ENCODE measurements at places on chromosomes 5 and 9.

DNA sequence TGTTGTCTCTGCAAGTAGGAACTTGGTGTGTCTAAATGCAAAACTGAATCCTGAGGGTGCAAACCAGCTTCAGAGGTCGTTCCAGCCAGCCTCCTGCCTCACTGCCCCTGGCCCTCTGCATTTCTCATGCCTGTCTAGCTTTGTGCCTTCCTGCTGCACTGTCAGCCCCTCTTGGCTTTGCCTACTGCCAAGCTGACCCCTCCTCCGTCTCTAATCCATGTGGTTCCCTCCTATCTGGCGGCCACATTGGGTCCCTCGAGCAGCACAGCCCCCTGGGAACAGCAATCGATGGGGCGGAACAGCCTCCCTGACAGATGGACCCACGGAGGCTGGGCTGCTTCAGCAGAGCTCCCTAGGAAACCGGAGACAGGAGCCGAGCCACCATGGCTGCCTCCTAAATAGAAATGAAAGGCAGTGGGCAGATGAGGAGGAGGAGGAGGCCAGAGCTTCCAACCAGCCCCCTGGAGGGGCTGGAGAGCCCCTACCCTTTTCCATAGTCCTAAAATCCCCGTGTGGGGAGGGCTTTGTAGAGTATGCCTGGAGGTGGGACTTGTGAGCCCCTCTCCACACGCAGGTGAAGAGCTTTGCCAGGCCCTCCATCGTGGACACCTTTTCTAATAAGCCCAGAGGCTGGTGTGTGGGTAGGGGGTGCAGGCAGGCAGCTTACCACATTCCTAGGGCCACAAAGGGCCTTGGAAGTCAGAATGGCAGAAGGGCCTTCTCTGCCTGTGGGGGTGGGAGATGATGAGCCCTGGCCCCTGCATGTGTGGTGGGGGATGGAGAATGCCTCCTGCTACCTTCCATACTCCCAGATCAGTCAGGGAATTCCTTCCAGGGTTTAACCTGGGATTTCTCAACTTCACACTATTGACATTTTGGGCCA lies 9.2 kb upstream of the CXXC5 start:
- no peak for DNase-seq

GRCh38 chr5:151708126-151708525 lies 21.4 kb upstream of the SPARC start:
- no peak for DNase-seq

DNA sequence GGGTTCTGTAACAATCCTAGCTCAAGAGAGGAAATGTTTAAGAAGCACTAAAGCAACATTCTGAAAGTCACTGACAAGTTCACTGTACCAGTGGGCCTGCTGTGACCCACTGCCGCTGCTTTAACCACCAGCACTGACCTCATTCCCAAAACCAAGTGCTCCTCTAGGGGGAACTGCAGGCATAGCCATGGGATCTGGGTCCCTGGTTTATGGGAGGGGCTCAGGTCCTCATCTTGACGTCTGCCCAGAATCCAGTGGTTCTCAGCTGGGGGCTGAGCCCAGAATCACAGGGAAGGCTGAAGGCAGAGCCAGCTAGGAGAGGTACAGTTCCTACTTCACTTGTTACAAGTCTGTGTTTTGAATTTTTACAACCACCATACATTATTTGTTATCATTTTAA lies 36.1 kb upstream of the SLC2A8 start:
- no peak for DNase-seq

GRCh38 chr9:18023332-18023731 lies 444.5 kb downstream of the SH3GL2 start:
- no peak for DNase-seq

- DNase-seq, result no peak
These were observed 81.1 kb upstream of the SPRY4 start for GRCh38 chr5:142405814-142406395.

GRCh38 chr9:132350861-132351315 lies 3.9 kb downstream of the SETX start:
- no peak for DNase-seq

DNA sequence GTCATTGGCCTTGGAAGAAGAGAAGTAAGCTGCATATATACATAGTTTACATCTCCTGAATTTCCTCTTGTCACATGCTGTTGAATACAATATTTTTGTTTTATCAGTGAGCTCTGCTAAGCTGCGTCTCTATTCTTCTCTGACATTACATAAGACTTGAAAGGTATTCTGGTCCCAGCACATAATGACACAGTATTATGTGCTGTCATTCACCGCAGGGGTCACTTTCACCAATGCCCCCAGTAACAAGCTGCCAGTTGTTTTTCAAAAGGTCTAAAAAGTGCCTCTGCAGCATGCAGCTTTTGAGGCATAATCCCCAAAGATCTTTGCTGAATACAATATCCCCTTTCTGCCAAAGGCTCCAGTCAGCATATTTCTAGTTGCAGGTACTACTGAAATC lies 349.0 kb upstream of the FAM174A start:
- no peak for DNase-seq

- no peak for DNase-seq
These were observed 76.7 kb upstream of the SPOCK1 start for GRCh38 chr5:137575847-137576246.

DNA sequence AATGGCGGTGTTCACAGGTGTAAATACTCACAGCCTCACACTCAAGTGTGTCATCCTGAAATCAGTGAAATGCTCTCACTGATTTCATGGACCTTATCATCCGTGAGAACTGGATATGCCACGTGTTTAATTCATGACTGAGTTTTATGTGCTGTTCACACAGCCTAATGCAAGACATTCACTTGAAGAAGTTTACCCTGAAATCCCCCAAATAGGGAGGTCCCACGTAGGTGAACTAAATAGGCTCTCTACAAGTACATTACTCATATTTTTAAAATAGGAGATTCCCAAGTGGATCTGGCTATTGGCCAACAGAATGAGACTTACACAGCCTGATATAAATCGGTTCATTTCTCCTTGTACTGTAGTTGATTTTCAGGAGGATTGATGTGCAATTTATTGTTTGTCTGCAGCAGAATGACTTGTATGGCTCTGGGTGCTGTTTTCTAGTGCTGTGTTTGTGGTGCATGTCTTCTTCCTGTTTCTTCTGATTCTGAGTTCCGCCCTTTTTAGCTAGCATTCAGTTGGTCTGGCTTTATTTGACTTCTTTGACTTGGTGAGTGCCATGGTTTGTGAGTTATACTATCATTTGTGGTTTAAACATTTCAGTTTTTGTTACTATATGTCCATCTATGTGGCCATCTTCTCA lies 25.1 kb downstream of the TRIO start:
- no peak for DNase-seq

GRCh38 chr9:20407013-20407412 lies 215.3 kb downstream of the MLLT3 start:
- no peak for DNase-seq

GRCh38 chr5:116454417-116454927 lies 120.2 kb downstream of the SEMA6A start:
- no peak for DNase-seq

GRCh38 chr5:160021831-160022446 lies 13.0 kb downstream of the TTC1 start:
- DNase-seq, result peak; percentile 50

GRCh38 chr5:96127538-96127937 lies 165.9 kb upstream of the ELL2 start:
- no peak for DNase-seq

DNA sequence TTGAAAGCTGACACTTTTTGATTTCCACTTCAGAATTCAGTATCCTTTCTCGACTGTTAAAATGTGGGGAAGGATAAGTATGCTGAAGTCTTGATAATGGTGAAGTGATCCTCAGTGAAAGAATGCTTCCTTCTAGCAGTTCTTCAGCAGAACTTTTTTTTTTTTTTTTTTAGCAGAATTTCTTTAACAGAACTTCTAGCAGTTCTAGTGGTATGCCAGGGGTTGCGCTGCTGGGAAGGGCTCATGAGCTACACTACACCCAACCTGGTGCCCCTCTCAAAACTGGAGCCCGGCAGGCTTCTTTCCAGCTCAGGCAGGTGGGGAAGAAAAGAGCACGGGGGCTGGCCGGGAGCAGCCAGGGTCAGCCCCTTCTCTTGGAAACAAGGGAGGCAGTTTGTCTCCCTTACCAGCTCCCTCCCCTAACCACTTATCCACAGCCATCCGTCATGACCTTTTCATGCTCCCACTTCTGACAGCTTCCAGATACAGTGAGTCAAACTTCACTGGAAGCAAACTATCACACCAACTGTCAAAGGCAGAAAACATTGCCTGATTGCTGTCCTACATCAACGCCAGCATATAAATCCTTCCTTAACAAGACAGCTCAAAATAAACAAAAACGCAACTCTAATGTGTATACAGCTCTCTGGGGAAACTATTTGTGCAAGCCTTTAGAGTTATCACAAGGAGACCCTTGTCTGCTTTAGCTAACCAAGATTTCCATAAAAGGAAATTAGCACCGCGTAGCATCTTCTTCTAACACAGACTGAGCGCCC lies 211.5 kb downstream of the GAPVD1 start:
- no peak for DNase-seq

- no peak for DNase-seq
These were observed 9.8 kb downstream of the EGFL7 start for GRCh38 chr9:136672431-136673087.

Measured in DMS 273 treated with DMSO at 0.1 percent for 48 hours (cell line).